Myocyte (in vitro differentiated cells): ENCODE measurements at places on chromosomes 13 and 19.

GRCh38 chr19:5141850-5142724, 173.2 kb downstream of the KDM4B start:
- no peak for DNase-seq

DNA sequence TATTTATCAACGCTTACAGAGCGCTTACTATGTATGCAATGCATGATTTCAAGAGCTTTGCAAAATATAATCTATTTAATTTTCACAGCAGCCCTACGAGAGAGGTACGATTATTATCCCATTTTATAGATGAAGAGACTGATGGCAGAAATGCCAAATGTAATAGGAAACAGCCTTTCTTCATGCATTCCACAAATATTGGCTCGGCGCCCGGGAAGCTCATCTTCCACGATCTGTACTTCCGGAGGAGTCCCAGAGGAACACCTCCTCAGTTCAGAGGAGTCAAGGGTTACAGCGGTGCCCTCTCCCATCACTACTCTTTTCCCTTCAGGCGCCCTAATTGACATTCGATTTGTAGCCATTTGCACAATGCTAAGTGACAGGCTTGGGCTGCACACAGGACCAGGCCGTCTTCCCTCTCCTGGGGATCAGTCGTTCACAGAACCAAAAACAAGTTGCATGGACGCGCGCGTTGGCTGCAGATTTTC, 1.1 kb upstream of the ARHGAP35 start:
- DNase-seq: peak; percentile 75

DNA sequence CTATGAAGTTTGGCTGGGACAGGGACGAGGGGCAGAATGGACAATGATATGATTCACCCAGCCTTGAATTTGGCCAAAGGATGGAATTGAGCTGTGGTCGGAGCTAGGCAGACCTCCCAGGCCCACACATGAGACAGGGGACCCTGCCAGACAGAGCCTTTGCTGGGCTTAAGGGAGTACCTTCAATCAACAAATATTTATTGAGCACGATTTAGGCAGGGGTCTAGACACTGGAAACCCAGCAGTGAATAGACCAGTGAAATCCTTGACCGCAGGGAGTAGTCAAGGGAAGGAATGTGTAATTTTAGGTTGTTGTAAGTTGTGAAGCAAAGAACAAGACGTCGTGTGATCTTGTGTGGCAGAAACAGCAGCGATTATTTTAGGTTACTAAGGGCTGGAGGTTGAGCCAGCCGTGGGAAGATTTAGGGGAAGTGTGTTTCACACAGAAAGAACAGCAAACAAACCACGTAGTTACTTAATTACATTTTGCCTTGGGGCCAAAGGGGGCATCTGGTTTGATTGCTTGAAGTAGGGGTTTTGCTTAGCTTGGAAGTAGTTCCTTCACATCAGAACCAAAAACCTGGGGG, 16.9 kb upstream of the AP1M2 start:
- DNase-seq: peak; percentile 17

- DNase-seq: no peak
These were observed 16.1 kb downstream of the ZNF317 start for GRCh38 chr19:9156304-9156703.

DNA sequence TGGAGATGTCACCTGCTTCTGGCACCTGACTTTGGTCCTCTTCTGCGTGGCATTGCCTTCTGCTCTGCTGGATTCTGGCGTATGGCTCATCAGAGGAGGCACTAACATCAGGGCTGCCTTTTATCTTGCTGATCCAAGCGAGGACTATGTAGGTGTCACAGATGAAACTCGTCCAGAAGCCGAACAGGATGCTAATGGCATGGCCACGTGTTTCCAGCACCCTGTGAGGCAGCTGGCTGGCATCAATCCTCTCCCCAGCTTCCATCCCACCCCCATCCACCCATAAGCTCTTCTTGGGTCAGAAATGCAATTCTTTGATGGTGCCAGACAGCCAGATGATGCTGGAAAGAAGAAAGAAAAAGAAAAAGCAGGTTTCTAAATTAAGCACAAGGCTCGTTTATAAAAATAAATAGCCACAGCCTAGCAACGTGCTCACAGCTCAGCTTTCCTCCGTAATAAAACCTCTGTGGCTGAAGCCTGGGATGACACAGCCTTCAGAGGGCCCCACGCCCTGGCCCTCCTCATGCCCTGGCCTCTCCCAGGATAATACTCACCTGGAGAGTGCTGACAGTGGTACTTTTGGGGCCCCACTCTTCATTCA, 212.9 kb upstream of the SERP2 start:
- DNase-seq: peak; percentile 44
